Omental fat pad (tissue), 4 donors: ENCODE measurements at places on chromosomes 3 and 15. TPM values are rescaled to one million over a fixed set of nuclear protein-coding genes. Genes with fewer than 3 reads are reported as not detected.

DNA sequence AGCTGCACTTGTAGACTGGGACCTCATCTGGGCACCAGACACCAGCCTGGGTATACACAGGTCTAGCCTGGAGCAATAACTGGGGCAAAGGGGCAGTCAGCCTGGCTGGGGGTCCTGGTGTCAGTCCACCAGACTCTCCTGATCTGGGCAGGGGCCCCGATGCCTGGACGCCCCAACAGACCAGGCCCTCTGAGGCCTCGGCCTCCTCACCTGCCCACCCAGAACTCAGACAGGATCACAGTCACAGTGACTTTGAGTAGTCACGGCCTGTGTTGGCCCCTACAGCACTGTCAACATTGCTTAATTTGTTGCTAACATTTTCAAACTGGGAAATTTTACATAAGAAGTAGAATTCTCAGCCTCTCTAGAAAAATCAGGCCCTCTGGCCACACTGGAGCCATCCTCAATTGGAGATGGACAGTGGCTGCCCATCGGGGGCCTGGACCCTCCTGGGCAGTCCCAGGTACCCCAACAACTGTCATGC, 5.8 kb downstream of the TWF2 start:
- no peak for DNase-seq

GRCh38 chr15:90086868-90087268, 15.4 kb downstream of the IDH2 start:
- no peak for DNase-seq

DNA sequence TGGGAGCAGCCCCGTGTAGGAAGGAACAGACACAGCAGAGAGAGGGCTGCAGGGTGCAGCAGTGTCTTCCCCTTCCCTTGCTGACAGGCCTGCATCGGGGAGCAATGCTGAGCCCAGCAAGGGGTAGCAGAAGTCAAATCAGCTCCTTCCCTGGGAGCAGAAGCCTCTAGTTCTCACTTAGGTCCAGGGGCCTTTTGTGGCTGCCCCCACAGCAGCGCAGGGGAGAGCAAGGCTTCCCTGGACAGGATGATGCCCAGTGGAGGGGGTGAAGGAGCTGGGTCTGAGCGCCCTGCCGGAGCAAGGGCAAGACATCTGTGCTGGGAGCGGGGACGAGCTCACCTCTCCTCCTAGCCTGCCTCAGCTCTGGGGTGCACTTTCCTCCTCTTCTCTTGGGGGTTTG, 827 bp downstream of the PLCB2 start:
- no peak for DNase-seq

- DNase-seq = no peak
These were observed 51.8 kb downstream of the NOX5 start for GRCh38 chr15:69066007-69066995.

DNA sequence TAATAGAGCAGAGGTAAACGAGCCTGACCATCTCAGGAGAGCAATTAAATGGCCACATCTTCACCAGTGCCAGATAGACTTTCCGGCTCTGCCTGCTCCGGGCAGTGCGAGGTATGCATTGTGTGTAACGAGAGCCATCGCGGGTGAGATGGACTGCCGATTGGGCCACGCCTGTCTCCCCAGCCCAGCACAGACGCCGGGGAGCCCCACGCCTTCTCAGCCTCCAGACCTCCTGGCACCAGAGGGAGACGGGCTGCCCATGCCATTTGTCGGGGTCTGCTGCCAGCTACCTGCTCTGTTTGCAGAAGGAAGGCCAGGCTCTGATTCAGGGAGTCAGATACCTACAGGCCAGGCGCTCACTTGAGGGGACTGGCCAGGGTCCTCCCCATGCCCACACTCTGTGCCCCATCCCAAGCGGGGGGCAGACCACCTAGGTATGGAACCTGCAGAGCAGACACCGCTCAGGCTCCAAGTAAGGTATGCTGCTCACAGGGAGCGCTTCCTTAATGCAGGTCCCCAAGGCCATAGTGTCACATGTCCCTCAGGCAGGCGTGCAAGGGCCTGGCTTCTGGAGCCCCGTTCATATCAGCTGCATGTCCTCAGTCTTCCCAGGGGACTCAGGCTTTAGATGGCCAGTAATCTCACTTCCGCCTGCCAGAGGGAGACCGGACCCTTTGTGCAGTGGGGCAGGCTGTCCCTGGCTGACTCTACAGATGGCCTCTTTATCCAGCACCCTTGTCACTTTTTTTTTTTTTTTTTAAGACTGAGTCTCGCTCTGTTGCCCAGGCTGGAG, 62.2 kb downstream of the DNAJB8 start:
- DNase-seq = no peak

DNA sequence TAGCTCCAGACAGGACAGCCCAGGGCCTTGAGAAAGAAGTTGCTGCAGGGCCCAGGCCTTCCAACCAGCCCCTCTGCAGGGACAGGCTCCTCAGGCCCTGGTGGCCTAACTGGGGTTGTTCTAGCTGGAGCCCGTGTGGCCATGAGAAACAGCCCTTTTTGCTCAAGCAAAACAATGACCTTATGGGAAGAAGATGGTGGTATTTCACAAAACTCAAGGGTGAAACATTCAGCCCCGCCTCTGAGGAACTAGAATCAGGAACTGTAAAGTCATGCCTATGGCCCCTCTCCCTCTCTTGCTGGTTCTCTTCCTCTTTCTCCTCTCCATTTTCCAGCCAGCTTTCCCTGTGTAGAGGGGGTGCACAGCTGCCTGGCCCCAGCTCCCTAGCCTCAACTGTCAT, 273.3 kb downstream of the RPLP1 start:
- no peak for DNase-seq

DNA sequence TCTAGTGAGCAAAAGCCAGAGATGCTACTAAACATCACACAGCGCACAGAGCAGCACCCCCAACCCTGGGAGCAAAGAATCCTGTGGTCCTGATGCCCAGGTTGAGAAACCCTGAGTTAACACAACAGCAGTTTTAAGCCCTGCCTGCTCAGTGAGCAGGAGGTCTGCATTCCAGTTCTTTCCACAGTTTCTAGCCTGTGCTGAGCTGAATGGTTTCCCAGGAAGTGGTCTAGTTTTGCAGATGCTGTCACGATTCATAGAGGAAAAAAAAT, 171.1 kb upstream of the PROK2 start:
- DNase-seq = no peak

- no peak for DNase-seq
These were observed 6.5 kb upstream of the CPEB1 start for GRCh38 chr15:82653483-82654168.

Gene DNAH1
- total RNA-seq = 6.7 TPM

Gene WDR76
- total RNA-seq = 2.0 TPM

DNA sequence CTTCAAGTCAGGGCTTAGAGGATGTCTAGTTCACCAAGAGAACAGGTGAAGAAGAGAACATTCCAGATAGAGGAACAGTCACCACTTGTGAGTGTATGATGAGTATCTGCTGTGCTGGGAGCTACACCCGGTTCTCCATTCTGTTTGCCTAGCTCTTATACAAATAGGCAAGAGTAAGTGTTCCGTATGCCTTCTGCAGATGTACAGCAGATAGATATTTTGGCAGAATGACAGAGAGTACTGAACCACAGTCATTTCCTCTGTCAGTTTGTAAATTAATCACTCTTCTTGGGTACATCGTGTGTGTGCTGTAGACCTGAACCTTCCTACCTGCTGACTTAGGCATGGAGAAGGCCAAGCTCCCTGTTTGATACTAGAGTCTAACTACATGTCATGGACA, 108.3 kb upstream of the CTDSPL start:
- DNase-seq = no peak

Gene RETNLB
- not detected for total RNA-seq

Gene PP2D1
- not detected for total RNA-seq

DNA sequence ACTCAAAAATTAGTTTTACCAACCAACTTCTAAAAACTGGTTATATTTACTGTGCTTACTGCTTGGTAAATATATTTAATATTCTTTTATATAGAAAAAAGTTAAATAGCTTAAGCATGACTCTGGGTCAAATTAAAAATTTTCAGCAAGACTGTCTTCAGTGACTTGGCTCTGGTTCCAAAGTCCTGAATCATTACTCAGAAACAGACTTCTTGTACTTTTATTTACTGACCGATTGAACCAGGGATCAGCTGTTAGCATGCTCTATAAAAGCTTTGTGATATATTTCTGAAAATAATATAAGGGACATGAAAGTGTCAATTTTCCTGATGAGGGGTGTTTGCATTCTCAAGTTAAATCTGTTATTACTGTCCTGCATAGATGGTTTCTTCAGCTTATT, 164.3 kb downstream of the MCTP2 start:
- DNase-seq = no peak

DNA sequence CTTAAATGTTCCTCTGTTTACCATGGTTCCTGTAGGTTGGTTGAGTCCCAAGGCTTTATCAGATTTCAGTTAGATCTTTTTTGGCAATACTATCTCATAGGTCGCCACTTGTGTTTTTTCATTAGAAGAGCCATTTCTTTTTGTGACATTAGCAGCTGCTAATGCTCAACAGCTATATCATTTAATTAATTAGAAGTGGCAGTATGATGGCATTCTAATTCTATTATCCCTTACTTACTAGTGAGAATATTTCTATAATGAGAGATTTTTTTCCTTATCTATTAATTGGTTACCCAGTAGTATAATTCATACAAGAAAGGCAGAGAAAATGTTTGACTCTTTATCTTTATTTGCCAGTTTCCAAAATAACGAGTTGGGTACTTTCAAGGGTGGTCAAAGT, 25.2 kb downstream of the FRMD4B start:
- DNase-seq = no peak

GRCh38 chr15:60373745-60374144, 24.0 kb downstream of the ANXA2 start:
- no peak for DNase-seq

Gene SLC12A1
- not detected for total RNA-seq

GRCh38 chr3:174340624-174341587, 518.2 kb upstream of the NAALADL2 start:
- no peak for DNase-seq

Gene KIF23
- 1.6 TPM for total RNA-seq

Gene SLC27A2
- total RNA-seq = 1.6 TPM

DNA sequence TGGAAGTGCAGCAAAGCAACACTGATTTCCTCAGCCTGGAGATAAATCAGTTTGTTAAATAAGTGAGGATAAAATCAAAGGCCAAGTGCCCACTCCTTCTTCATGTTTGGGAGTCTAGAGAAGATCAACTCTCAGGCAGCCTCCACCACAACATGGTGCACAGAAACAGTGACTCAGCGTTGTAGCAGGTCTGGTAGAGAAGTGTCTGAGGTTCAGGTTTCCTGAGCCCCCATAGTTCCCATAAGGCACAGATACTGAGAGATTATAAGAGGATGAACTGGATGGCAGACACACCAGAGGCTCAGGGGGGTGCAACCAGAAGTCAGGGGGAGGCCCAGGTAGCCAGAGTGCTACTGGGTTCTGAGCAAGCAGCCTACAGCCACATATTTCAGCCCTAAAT, 166.7 kb downstream of the FRMD5 start:
- no peak for DNase-seq

Gene BTLA
- 0.37 TPM for total RNA-seq

DNA sequence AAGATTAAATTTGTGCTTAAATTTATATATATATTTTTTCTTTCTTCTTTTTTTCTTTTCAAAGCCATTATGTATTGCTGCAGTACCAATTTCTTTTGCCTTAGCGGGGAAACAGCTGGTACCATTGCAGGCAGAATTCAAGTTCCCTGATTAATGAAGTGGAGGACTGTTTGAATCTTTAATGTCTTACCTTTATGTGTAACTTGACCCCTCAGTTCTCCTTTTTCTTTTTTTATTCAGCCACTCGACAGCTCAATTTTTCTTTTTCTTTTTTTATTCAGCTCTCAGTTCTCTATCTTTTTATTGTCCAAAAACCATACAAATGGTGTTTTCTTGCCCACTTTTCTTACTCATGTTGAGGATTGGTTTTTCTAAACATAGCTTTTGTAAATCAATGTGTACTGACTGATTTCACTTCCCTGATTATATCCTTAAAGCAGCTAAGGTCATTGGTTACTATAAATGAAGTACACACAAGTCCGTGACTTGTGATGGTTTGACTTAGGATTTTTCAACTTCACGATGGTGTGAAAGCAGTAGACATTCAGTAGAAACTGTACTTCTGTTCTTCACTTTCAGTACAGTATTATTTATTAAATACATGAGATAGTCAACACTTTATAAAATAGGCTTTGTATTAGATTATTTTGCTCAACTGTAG, 22.8 kb downstream of the ATP2C1 start:
- DNase-seq = no peak

DNA sequence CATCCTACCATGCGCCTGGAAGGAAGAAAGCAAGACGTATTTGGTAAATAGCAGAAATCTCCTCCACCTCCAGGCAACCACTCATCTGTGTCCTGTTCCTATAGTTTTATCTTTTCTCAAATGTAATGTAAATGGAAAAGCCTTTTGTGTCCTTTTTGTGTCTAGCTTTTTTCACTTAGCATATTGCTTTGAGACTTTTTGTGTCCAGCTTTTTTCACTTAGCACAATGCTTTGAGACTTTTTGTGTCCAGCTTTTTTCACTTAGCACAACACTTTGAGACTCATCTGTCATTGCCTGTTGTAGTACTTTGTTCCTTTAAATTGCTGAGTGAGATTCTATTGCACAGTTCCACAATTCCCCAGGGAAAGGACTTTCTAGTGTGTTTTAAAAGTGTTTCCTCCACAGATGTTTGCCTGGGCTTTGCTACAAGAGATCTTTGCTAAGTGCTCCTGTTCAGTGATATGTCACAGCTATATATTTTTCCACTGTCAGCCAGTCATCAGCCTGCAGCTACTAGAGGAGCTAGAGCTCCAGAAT, 27.9 kb upstream of the MUC13 start:
- DNase-seq = no peak

Gene MRPS11
- 48.5 TPM for total RNA-seq

- DNase-seq = no peak
These were observed 58.4 kb downstream of the TP63 start for GRCh38 chr3:189689625-189690024.

DNA sequence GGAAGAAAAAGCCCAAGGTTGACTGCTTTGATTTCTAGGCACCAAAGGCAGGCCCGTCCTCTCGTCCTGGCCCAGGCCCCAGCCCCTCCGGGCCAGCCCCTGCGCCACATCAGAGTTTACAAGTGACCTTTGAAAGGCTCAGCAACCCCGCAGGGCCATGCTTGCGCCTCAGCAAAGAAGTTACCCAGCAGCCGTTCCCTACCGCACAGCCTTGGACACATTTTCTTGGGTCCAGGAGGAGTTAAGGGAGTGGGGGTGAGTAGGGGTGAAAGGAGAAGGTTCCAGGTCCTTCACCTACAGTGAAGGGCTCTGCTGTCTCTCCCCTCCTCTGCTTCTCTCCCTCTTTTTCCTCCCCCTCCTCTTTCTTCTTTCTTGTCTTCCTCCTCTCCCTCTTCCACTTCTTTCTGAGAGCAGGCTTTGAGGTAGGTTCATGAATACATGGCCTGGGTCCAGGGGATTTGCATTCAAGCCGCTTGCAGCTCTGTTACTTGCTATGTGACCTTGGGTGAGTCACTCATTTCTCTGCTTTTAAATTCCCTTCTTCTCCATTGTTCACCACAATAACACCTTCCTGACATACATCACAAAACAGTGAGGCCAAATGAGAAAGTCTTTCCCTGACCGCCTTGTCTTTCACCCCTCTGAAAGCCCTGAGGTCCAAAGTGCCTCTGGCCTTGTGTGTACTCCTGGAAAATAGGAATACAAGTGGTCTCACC, 223.3 kb upstream of the TPRG1 start:
- DNase-seq = no peak
